ENCODE measurements at places on chromosomes 13 and 19.

GRCh38 chr19:13082192-13083007 is 20.3 kb downstream of the LYL1 start:
- no peak for DNase-seq

- DNase-seq = no peak
Observed at GRCh38 chr13:109233293-109233692, 553.1 kb downstream of the IRS2 start.

DNA sequence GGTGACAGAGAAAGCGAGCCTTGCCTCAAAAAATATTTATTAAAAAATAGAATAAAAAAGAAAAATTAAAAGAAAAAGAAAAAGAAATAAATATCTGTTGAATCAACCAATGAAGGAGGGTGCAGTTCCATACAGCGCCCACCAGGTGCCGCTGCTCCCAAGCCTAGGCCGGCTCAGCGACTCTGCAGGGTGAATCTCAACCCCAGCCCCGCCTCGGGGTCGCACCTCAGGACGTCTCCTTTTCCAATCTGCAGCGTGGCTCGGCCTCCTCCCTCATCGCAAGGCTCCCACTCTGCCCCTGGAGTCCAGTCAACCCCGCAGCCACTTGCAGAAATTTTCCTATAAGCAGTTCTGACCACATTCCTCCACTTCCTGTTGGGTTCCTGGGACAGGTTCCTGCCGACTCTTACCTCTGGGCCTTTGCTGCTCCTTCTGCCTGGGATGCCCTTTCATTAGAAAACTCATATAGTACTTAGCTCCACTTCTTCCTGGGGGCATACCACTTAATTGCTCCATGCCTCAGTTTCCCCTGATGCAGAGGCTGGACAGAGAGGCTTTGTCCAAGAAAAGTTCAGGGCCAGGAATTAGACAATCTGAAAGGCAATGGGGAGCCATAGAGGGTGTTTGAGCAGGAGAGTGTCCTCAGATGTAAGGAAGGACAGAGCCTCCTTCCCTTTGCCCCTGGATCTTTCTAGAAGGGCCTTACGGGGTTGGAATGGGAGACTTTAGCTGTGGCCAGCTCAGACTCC is 24.3 kb downstream of the NFILZ start:
- peak; percentile 90 for DNase-seq

- no peak for DNase-seq
Observed at GRCh38 chr13:45658586-45659235, 43.2 kb upstream of the ERICH6B start.

DNA sequence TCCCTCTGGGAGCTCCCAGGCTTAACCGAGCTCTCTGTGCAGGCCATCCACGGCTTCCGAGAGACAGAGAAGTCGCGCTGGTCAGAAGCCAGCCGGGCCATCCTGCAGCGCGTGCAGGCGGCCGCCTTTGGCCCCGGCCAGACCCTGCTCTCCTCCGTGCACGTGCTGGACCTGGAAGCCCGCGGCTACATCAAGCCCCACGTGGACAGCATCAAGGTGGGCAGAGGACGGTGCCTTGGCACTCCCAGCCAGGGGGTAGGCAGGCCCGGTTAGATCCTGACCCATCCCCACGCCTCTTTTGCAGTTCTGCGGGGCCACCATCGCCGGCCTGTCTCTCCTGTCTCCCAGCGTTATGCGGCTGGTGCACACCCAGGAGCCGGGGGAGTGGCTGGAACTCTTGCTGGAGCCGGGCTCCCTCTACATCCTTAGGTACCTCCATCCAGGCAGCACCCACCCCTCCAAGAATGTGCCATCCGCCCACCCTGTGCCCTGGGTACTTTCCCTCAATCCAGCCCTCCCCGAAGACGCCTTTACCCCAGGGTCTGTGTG is 1.5 kb downstream of the PSPN start:
- DNase-seq = no peak

DNA sequence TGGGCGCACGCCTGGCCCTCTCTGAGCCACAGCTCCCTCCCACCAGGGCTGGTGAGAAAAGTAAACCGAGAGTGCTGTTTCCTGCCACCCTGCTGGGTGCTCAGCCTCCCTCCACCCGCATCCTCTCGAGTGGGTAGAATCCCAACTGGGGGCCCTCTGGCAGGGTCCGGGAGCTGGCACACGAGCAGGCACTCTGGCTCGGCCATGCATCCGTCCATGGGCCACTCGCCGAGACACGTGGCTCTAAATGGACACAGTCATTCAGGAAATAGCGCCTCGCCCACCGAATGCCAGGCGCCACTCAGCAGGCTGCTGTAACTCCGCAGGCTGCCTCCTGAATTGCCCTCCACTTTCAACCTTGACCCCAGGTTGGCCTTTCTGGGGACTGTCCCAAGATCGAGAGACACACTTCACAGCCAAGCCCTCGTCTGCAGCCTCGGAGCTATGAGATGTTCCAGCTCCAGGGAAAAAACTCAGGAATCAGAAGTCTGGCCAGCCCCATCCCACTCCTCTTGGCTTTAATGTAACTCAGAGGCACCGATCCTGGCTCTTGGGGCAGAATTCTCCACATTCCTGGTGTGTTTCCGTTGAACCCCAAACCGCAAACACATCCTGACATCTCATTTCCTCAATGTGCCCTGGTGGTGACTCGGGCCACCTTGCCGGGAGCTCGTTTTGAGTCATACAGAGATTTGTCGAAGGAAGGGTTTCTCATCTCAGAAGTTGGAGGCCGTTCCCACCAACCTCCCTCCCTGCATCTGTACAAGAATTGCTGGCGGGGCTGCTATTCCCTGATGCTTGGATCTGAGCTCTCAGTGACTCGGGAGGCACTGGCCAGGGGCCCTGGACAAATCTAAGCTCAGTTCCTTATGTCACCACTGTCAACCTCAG is 14.1 kb downstream of the KLF2 start:
- DNase-seq = peak; percentile 81

DNA sequence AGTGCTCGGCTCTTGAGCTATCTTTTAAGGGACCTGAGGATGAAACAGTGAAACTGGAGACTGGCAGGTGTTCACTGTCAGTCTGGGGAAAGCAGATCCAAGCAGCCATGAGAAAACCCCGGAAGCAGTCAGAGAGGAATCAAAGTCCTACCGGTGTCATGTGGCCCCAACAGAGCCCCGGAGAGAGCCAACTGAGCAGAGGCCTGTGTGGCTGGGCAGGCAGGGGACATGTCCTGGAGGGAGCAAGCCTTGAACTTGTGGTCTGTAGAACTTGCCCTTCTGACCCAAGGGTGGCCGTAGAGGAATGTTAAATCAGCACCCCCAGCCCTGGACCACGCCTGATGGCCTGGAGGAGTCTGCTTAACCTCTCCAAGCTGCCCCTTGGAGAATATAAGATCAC is 113.7 kb upstream of the ZNF507 start:
- peak; percentile 30 for DNase-seq

Measured in activated CD8-positive, alpha-beta memory T cell treated with anti-CD3 and anti-CD28 coated beads for 24 hours (primary cell).